ENCODE measurements at places on chromosomes 2 and 18.

DNA sequence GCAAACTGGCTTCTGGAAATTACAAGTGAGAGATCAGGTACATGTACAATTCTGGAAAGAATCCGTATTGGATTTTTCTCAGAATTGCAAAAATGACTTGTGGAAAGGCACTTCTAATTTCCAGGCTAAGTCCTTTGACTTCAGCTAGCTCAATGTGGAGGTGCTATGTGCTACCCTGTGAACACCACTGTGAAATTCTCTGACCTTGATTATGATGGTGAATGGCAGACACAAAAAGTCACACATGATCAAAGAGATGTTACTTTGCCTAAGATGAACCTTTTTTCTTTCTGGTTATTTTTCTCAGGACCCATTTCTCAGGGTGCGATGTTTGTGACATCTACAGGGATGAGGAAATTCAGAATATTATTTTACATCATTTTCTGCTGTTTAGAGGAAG, 856.6 kb upstream of the VRK2 start:
- DNase-seq: no peak

DNA sequence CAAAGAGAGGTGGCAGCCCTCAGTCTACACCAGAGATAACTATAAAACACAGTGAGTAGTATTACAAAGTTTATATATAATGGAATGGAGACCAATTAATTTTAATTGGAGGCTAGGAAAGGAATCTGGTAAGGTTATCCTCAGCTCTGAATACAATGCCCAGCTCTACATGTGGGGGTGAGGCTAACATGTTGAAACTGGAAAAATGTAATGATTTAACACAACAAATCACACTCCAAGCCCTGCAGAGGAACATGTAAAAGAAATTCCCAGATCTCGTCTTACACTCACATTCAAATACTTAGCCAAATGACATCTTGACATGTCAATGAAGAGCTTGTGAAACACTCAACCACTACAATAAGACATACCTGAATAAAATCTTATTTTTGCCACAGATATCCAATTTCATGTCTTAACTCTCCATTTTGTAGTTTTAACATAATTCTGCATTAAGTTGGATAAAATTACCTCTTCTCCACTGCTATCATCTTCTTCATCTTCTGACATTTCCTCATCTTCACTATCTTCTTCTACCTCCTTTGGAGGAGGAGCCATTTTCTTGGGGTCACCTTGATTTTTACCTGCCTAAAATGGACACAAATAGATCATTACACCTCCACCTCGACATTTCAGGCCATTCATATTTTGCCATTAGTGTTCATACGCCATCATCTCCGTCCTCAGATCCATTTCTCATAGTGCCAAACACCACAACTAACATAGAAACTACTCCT, 1.4 kb downstream of the NCL start:
- DNase-seq: no peak

DNA sequence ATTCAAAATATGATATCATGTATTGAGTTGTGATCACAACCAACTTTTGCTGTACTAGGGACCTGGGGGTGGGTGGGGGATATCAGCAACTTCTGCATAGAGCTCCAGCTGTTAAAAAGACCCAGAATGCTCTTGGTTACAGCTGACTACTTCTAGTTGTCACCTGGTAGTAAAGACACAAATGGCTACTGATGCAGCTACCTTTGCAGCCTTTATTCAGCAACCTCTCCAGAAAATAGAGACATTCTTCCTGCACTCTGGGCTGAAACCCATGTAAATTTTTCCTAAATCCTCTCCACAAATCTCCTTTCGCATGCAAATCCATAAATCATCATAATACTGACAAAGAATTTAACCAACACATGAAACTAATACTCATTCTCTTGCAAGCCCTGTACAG, 238.3 kb downstream of the TCF4 start:
- DNase-seq: no peak

DNA sequence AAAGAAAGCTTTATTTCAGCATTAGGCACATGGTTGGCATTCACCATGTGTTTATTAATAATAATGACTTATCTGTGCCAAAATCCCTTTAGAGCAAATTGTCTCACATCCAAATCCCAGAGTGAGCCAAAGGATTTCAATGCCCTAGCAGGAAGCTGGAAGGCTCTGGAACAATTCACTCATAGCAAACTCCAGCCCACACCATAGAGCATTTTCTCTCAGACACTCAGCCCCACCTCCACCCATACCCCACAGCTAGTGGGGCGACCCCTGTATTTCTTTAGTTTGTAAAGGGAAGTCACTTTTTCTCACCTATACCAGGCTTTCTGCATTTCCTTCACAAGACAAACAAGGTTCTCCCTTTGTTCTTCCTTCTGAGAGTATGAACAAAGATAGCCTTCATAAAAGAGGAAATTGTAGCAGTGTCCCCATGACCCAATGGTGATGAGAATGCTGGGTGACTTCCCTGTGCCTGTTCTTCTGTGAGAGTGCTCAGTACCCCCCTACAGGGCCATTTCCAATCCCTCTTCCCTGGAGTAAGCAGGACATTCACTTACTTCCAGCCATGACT, 100.1 kb upstream of the APCDD1 start:
- no peak for DNase-seq

DNA sequence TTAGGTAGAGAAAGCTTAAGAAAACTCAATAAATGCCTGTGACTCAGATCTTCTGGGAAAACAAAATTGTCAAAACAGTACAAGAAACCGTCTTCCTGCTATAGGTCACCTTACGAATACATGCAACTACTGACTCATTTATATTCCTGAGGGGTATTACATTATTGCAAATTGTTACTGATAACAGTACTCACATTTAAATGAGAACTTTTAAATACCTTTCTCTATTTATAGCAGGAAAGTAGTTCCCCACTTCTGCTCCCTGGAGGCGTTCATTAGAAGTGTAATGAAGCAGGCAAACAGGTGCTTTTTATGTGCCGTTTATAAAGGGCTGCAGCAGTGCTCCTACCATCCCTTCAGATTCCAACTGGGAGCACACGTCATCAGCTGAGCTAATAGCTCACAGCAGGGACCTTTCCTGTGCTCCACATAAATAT, 65.1 kb upstream of the RPRM start:
- no peak for DNase-seq

DNA sequence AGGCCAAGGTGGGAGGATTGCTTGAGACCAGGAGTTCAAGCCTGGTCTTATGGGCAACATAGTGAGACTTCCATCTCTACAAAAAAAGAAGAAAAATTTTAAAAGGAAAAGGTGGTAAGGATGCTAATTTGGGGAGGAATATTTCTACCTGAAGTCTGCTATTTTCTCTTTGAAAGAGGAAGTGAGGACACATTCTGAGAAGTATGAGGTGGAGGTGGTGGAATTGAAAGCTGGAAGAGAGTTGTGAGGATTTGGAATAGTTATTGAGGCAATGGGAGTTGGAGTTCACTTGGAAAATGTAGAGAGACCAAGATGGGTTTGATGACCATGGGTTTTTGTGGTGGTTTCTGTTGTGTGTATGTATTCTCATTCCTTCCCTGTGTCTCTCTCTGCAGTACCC, 29.3 kb downstream of the EML4 start:
- no peak for DNase-seq

DNA sequence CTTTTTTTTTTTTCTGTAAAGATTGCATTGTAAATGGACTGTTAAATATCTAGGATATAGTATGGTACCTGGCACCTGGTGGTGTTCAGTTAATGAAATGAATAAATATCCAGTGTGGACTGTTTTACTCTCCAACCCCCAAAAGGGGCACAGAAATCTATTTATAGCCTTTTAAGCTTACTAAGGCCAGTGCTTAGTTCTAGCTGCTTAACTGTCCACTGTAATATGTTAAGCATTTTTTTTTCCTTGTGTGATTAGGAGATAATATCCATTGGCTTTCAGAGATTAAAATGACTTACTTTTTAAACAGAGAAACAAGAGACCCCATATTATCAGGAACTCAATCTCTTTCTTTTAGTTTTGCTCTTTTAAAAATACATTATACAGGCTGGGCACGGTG, 84.4 kb downstream of the ZNF532 start:
- DNase-seq: no peak
